ENCODE measurements at places on chromosomes 3 and 15.

GRCh38 chr3:52088445-52089367, 32.3 kb upstream of the DUSP7 start:
- DNase-seq, result no peak

DNA sequence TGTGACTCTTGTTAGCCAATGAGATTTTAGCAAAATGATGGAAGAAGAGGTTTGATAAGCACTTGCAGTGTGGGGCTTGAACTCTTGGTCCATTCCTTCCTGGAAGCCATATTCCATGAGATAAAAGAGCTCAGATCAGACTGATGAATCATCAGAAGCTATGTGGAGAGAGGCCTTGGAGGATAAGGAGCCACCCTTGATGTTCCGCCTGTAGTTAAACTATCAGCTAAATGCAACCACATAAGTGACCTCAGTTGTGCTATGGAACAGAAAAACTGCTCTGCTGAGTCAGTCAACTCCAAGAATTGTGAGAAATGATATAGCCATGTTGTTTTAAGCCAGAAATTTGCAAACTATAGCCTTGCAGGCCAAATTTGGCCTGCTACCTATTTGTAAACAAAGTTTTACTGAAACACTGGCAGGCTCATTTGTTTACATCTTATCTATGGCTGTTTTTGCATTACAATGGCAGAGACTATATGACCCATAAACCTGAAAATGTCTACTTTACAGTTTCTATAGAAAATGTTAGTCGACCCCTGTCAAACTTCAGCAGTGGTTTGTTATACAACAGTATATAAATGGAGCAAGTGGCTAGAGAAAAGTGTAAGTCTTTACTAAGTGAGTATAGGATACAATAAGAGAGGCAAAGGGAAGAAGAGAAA, 27.6 kb upstream of the GAP43 start:
- DNase-seq, result no peak

DNA sequence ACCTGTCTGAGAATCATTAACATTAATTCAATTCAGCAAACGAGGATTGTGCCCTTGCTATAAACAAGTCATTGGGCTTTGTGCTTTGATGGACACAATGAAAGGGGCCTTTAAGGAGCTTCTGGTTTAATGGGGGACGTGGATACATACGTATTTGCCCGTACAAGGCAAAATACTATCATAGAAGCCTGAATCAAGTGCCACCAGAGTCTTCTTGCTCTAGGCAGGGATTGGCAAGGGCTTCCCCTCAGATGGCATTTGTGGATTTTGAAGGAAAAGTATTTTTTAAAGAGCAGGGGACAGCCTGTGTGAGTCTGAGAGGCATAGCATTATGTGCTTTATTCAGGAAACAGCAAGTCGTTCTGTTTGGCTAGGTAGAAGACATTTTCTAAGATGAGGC, 83.7 kb upstream of the NEDD4 start:
- no peak for DNase-seq

GRCh38 chr3:135311699-135312098, 516.6 kb downstream of the EPHB1 start:
- no peak for DNase-seq

DNA sequence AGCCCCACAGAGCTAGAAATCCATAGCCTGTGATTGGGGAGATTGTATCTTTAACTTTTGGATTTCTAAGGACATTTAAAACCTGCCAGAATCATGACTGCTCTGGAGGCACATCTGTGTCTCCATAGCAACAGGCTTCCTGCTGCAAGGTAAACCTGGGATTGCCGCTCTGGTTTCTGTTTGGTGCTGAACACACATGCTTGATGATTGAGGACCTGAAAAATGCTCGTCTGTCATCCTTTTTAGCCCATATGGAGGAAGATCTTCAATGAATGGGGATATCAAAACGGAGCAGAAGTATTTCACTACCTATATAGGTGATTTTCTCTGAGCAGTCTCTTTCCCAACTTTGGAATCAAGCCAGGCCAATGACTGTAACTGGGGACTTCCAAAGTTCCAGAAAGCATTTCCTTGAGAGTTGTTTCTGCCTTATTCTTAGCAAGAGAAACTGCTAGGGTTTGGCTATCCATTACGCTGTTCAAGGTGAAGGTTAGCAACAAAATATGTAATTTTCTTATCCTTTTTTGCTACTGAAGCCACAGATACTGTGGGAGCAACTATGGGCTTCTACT, 96.5 kb upstream of the TNIK start:
- no peak for DNase-seq

GRCh38 chr3:131543714-131544113, 40.9 kb upstream of the MRPL3 start:
- DNase-seq, result no peak

DNA sequence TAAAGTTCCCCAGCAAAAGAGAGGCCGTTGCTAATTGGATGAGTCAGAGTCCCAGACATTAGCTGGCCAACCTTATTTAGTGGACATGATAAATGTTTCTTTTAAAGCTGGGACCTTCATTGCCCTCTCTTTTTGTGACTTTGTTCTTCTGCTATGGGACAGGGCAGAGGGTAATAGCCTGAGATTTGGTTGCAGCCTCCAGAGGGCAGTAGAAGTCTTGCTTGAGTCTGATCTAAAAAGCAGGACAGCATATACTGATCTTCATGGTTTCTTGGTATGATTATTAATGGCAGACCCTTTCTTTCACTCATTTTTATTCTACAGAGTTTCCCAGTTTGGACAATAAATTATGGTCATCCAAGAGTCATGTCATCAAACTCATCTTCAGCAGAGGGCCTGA, 25.1 kb upstream of the ZKSCAN7 start:
- DNase-seq, result no peak

DNA sequence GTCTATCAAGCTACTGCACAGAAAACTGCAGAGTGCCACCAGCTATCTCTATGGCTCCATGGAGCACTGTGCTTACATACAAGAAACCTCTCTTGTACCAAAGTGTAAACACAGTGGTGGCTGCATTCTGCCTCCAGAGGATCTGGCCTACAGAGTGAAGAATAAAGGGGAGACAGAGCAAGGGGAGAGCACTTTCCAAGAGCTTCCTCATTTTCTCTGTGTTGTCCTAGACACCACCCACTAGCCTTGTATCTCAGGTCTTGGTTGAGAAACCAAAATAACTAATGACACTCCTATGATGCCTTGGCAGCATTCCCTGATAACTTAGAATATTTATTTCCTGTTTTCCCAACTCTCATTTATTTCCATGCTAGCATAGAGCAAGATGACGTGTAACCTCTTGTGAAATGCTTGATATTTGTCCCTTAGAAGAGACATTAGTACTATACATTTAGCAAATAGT, 56.9 kb upstream of the PHLDB2 start:
- DNase-seq, result no peak

- no peak for DNase-seq
Observed at GRCh38 chr3:60917141-60917540, 334.1 kb downstream of the FHIT start.

DNA sequence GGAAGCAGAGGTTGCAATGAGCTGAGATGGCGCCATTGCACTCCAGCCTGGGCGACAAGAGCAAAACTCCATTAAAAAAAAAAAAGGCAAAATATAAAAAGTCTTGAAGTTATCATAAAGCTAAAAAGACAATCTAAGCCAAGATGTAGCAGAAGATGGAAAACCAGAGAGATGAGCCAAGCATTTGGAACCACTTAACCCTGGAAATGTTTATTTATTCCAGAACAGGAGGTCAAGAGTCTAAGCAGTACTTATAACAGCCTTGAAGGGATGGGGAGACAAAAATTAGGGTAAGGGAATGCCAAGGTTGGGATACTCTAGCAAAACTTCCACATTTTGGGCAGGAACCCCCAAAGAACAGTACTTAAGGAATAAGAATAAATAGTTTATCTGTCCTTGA, 30.1 kb downstream of the FAIM start:
- no peak for DNase-seq

DNA sequence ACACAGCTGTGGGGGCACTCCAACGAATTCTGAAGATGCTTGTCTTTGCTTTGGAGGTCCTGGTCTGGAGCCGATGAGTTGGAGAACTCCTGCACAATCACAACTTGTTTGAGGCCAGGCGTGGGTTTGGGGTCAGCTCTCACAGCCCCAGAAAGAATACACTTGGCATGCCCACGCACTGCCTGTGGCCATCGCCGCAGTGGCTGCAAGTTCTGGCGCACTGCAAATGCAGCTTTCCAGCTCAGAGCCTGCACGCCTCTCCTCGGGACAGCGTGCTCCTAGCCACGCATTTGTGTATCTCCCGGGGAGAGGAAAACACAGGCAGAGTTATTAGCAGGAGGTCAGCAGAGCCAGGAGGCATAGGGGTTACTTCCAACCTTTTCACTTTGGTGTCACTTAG, 282.7 kb downstream of the ADAMTS17 start:
- no peak for DNase-seq

- DNase-seq, result no peak
Observed at GRCh38 chr3:65788461-65788860, 250.3 kb downstream of the MAGI1 start.

GRCh38 chr3:49930922-49931321, 1.3 kb upstream of the MON1A start:
- no peak for DNase-seq

- DNase-seq, result no peak
Observed at GRCh38 chr15:60854858-60855564, 374.1 kb downstream of the RORA start.

DNA sequence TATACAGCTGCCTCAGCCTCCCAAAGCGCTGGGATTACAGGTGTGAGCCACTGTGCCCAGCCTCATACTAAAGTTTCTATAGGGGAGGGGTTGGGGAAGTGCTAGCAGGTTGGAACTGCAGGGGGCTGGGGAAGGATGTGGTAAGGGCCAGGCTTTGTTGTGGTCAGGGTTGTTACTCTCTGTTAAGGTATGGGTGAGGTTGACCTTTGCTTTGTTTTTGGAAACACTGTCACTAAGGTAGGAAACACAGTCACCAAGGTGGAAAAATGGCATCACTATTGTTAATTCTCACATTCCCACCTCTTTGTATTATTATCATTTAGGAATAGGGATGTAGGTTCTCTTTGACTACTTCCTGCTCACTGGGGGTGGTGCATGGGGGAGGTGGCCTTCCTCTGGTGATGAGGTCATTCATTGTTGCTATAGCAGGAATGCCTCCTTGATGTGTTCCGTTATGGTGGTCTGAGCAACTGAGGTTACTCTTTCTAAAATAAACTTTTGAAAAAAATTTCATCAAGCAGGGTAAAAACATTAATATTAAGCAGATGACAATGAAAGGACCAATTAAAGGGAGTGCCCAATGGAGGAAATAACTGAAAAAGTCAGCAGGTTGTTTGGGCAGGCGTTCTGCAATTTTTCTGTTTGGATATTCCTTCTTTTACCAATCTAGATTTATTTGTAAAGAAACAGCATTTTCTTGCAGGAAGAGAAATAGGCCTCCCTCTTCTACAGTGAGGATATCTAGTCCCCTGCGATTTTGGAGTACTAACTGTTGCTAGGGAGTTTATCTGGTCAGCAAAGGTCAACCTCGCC, 150.5 kb downstream of the WDR76 start:
- no peak for DNase-seq

DNA sequence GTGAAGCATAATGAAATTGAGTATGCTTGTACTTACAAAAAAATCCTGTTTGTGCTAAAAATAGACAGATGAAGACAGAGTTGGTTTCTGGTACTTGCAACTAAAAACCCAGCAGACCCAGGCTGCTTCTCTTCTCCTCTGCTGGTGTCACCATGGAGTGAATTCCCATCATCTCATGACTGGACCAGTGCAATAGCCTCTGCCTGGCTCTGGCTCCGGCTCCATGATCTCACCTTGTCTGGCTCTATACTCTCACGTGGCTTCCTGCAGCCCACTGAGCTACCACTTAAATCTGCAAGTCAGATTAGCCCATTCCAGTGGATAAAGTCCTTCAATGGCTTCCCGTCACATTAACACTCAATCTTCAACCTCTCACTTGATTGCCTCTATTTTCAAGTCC, 129.2 kb upstream of the CADPS start:
- DNase-seq, result no peak

DNA sequence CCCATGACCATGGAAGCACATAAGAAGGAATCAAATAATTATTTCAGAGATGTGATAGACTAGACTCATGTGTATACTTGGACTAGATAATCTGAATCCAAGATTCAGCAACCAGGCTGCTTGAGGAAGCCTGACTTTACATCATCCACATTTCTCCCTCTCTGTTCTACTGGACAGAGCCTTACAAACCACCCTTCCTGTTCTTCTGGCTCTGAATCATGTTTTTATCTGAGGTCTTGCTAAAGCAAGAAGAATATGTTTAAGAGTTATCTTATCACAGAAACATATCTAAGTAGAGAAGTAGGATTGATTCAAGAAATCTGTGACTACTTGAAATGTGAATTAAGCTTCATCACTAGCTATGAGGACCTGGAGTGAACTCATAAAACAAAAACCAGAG, 71.1 kb upstream of the SLC24A5 start:
- DNase-seq, result no peak

- peak; percentile 33 for DNase-seq
Observed at GRCh38 chr15:75455982-75456531, 4.6 kb upstream of the SIN3A start.

DNA sequence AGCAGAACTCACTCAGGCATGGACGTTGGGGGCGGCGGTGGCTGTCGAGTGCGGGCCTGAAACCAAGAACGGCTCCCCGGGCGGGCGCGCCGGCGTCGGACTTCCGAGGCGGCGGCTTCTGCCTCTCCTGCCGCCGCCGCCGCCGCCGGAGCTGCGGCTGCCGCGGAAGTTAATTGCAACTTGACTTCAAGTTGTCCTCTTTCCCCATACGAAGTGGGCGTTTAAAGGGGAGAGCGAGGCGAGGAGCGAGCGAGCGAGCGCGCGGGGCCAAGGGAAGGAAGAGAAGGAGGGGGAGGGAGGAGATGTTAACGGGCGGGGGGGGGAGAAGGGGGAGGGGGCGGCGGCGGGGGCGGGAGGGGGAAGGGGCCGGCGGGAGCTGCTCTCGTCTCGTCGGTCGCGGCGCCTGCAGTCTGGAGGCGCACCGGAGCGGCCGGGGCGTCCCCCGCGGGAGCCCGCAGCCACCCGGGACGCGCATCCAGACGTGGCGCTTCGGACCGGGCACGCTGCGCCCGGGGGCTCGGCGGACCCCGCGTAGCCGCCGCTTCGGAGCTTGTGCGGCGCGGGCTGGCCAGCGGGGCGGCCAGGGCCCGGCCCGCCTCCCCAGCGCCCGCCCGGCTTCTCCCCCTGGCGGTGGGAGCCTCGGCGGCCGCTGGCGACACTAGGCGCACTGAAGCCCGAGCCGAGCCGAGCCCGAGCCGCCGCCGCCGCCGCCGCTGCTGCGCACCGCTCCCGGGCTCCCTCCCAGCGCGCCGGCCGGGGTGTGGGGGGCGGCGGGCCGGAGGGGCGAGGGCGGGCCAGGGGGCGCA, 19.7 kb upstream of the SATB1 start:
- peak; percentile 62 for DNase-seq

DNA sequence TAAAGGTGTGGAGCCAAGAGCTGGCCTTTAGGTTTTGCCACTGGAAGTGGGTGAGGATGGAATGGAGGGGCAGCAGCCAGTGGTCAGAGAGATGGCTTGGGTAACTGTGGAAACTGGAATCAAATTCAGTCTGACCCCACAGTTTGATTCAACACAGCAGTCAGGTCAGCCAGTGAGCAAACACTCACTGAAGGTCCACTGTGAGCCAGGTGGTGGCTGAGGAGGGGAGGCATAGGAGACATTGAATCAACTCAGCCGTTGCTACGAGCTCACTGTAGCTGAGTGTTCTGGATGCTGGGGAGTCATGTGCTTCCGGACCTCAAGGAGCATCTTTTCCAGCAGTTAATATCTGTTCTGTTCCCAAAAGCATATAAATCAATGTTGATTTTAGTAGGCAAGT, 37.5 kb downstream of the LPP start:
- DNase-seq, result no peak
